ENCODE measurements at places on chromosomes 6 and 20. TPM values are rescaled to one million over a fixed set of nuclear protein-coding genes. Genes with fewer than 3 reads are reported as not detected.

DNA sequence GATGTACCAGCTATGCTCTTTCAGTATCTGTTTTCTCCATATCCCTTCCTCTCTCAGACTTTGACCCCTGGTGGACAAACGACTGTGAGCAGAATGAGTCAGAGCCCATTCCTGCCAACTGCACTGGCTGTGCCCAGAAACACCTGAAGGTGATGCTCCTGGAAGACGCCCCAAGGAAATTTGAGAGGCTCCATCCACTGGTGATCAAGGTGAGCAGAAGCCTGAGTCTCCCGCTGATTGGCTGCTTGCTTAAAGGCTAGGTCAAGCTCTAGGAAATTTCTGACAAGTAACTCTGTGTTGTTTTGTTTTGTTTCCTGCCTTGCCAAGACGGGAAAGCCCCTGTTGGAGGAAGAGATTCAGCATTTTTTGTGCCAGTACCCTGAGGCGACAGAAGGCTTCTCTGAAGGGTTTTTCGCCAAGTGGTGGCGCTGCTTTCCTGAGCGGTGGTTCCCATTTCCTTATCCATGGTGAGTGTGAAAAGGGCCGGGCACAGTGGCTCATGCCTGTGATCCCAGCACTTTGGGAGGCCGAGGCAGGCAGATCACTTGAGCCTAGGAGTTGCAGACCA, 28.6 kb downstream of the C6orf89 start:
- no peak for DNase-seq

DNA sequence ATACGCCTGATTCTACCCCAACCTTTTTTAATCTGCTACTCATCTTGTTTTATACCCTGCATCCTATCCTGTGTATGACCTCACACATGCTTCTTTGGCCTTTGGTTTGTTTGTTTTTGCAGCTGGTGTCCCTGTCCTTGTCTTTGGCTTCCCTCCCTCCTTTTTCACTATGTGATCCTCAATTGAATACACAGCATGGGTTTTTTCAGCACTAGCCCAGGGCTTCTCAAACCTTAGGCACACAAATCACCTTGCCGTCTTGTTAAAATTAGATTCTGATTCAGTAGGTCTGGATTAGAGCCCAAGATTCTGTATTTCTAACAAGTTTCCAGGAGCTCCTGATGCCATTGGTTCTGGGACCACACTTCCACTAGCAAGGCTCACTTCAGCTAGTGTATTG, 321.5 kb upstream of the MAN1A1 start:
- no peak for DNase-seq

DNA sequence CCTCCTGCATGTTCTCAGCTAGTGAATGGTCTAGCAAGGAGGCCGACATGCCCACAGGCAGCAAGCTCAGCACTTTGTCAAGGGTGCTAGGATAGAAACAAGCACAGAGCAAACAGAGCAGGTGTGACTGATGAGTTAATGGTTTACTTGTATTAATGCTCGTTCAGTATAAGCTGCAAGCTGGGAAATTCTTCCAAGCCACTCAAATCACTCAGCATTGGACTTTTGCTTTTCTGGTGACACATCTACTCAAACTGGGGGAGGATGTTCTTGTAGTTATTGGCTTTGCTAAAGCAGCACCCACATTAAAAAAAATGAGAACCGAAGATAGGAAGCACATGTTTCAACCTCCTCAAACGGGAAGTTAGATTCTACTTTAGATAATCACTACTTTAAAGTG, 43.1 kb upstream of the NEDD9 start:
- DNase-seq = no peak

Gene PNLDC1
- 0.47 TPM for total RNA-seq

DNA sequence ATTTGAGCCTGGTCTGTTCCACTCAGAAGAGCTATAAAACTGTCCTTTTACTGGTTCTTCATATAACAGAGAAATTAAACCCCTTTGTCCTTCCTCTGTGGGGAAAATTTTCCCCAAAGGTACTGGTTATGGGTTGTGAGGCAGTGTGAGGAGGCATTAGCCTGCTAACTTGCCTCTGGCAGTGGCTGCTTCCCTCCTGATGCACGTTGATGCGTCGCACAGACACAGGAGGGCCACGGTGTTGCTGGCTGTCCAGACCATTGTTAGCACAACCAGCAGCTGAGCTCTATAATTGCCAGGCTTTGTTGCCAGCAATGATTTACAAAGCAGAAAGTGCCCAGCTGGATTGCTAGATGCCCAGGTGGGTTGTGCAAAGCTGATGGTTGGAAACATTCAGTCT, 10.1 kb downstream of the AAR2 start:
- no peak for DNase-seq

- no peak for DNase-seq
Measured at GRCh38 chr6:73943930-73944652, 248.1 kb downstream of the CD109 start.

- DNase-seq = no peak
Measured at GRCh38 chr6:134936931-134937330, 13.0 kb downstream of the ALDH8A1 start.

DNA sequence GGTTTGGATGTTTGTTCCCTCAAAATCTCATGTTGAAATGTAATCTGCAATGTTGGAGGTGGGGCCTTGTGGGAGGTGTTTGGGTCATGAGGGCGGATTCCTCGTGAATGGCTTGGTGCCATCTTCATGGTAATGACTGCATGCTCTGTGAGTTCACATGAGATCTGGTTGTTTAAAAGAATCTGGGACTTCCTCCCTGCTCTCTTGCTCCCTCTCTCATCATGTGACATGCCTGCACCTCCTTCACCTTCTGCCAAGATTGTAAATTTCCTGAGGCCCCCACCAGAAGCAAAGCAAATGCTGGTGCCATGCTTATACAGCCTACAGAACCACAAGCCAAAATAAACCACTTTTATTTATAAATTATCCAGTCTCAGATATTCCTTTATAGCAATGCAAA, 250.3 kb upstream of the PLN start:
- no peak for DNase-seq

Gene DTNBP1
- total RNA-seq = 23.2 TPM

DNA sequence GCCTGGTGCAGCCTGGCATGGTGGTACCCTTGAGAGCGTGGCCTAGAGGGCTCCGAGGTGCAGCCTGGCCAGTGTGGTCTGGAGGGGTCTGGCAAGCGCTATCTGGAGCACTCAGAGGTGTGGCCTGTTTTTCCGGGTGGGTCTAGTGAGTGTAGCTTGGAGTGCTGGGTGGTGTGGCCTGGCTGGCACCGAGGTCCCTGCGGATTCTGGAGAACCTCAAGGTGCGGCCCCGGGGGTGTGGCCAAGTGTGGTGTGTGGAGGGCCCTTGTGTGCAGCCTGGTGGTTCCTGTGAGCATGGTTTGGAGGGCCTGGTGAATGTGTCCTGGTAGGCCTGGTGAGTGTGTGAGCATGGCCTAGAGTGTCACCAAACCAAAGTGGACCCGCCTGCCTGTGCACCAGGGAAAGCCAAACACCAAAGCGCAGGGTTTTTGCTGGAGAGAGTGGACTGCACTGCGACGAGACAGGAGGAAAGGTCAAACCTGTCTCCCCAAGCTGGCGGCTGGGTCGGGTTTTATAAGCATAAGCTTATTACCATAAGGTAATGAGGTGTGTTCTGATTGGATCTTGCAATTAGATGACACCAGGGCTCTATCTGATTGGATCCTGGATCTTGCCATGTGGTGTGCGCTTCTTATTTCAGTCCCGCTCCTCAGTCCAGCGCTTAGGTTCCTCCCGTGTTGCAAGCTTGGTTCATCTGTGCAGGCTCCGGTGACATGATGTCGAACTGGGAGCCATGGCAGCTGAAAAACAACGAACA, 35.7 kb downstream of the IGF2R start:
- DNase-seq = no peak

DNA sequence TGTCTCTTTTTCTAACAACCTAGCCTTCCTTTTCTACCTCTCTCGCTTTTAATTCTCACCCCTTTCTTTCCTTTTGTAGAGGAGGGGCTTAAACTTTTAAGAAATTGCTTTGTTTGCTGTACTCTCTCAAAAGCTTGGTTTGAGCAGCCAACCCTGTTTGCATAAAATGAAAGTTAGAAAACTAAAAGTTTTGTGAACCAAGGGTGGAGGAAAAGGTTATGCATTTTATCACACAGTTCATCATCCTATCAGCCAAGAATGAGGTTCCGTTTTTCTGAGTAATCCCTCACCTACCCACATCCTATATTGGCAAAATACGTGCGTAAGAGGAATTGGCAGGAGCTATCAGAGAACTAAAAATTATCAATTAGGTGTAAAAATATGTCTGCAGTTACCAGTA, 42.8 kb upstream of the LOC128125822 start:
- no peak for DNase-seq

GRCh38 chr20:24206995-24207394, 218.4 kb upstream of the GGTLC1 start:
- DNase-seq = no peak

Gene MROH8
- 4.8 TPM for total RNA-seq

Gene DNAH8
- total RNA-seq = not detected

Gene C20orf204
- 1.0 TPM for total RNA-seq

Gene FAXC
- 0.42 TPM for total RNA-seq

- DNase-seq = no peak
Measured at GRCh38 chr6:85460921-85461797, 11.3 kb downstream of the NT5E start.

- DNase-seq = no peak
Measured at GRCh38 chr6:3867641-3868502, 18.7 kb downstream of the FAM50B start.

Gene FOXS1
- 3.1 TPM for total RNA-seq

GRCh38 chr6:74964871-74965441, 240.9 kb downstream of the COL12A1 start:
- DNase-seq = no peak

Gene LY6G6D
- total RNA-seq = not detected

Gene GPR6
- not detected for total RNA-seq

DNA sequence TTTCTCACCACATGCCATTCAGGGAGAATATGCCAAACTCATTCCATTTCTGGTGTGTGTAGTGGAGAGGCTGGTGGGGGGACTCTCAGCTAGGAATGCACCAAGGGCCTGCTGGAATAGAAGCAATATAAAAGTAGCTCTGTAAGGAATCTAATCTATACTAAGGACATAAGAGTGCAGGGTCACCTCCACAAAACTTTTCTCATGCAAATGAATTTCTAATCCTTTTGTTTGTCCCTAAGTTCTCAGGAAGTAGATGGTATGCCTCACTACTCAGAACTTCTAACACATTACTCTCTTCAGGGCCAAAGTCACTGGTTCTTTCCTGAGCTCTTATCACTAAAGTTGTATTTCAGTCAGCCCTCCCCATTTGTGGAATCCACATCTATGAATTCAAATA, 427.2 kb downstream of the C6orf118 start:
- DNase-seq = no peak

Gene CGA
- 5.6 TPM for total RNA-seq

GRCh38 chr6:107667790-107668189, 156.3 kb downstream of the SCML4 start:
- no peak for DNase-seq

DNA sequence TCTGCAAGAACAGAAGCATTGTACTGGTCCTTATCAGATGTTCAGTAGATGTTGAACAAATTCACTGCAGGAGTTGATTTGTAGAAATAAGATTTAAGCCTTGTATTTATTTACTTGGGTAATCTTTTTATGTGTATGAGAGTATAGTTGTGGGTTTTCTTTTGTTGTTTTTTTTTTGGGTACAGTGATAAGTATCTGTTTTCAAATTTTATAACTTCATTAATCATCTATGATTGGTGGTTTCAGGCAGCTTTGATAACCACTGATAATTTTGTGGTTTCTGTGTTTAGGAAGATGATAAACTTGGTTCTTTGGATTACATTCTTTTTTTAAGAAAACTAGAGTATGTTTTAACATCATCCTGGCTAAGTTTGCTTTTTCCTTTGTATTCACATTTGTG, 2.8 kb downstream of the AFDN start:
- DNase-seq = no peak

DNA sequence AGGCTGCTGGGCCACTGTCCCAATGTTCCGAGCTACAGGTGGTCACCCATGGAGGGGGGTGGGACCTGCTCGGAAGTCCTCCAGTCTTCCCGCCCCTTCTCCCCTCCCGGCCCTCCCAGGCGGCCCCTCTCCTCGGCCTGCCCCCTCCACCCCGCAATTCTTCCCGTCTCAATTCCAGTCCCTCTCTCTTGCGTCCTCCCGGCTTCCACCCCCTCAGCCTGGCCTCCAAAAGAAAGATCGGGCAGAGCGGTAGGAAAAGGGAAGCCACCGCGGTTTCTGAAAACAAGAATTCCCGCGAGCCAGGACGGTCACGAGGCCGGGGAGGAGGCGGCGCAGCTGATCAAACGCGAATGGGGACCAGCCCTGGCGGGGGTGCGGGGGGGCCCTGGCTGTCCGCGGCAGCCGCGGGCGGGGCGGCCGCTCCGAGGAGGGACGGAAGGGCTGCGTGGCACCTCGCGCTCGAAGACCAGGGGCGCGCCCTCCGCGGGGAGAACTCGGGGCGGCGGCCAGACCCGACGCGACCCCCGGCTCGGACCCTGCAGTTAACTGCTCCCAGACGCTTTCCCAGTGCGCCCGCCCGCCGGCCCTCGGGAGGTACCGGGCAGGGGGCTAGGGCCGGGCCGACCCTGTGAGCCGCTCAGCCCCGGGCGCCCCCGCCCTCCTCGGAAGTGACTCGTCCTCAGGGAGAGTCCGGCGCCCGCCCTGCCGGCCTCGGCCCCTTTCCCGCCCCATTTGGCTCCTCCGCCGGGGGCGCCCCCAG, 1.0 kb downstream of the PXDC1 start:
- peak; percentile 88 for DNase-seq

DNA sequence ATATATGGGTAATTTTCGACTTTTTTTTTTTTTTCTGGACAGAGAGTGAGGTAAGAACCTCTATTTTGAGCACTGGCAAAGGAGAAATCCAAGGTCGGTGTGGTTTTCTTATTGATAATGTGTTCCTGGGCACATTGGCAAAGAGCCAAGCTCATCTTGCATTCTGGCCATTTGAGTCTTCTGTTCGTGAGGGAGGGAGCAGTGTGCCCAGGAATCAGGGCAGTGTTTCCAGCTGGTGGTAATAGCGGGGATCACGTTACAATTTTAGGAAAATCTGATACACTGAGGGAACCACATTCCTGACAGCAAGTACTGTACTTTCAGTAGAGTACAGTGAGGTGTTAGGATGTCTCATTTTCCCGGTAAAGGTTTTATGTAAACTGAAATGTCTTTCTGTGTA, 442.3 kb upstream of the MAP3K7 start:
- no peak for DNase-seq

Gene CRISP3
- total RNA-seq = not detected

Gene EZR
- 217 TPM for total RNA-seq

Gene FAM184A
- total RNA-seq = 2.2 TPM

DNA sequence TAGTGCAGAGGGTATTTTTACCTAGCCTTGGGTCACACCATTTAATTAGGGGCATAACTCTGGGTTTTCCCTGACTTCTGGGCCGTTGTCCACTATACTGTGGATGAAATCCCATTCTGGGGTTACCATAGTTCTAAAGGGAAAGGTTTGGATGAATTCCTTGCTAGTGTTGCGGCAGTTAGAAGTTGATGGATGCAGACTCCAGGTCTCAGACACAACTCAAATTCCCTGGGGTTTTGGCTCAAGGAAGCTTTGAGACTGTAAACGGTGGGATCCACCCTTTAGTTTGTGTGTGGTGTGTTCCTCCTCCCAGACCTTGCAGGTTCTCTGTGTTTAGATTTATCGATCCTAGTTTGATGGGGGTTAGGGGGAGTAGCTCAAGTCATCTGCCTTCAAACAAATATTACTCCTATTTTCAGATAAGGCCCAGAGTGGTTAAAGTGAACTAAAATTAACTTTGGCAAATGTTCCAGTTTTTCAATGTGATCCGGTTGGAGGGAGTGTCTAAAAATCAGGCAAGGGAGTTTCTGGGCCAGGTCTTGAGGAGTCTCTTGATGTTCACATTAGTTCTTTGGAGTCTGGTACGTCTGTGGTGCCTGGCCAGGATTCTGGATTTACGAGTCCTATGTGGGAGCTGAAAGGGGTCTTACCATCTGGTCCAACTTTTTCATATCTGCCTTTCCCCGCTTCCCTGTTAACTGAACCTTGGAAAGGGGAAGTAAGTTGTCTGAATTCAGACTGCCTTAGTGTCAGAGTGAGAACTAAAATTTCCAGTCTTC, 1.5 kb downstream of the RALY start:
- no peak for DNase-seq

Data from left cardiac atrium (tissue), 4 donors.